Astrocyte of the spinal cord (primary cell): ENCODE measurements at places on chromosomes 13 and 19.

- no peak for DNase-seq
Observed at GRCh38 chr19:46035986-46036743, 4.6 kb downstream of the IGFL4 start.

GRCh38 chr19:54164369-54165068, 5.0 kb upstream of the LENG1 start:
- DNase-seq = no peak

- DNase-seq = no peak
Observed at GRCh38 chr19:19487077-19487949, 28.0 kb downstream of the TSSK6 start.

DNA sequence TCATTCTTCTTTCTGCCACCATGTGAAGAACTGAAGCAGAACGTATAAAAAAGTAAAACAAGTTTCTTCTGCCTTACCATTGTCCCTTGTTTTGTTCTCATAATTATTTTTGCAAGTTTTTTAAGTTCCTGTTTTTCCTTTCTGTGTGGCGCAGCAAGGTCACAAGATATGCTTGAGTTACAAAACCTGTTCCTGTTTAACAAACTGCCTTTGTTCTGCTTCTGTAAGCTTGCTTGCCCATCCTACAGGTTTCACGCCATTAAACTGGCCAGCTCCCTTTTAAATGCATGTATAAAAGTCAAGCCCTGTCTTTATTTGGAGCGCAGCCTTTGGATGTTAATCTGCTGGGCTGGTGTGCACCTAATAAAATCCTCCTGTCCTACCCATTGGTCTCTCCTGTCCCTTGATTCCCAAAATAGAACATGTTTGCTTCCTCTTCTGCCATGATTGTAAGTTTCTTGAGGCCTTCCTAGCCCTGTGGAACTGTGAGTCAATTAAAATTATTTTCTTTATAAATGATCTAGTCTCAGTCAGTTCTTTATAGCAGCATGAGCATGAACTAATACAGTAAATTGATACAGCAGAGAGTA, 1115.4 kb downstream of the SLITRK1 start:
- no peak for DNase-seq
